Naive thymus-derived CD4-positive, alpha-beta T cell (primary cell): ENCODE measurements at places on chromosomes 1 and 21.

GRCh38 chr21:44397431-44398031 lies 44.1 kb downstream of the TRPM2 start:
- no peak for DNase-seq

GRCh38 chr1:34073028-34073695 lies 91.9 kb downstream of the CSMD2 start:
- no peak for DNase-seq

GRCh38 chr21:32645261-32646182 lies 33.3 kb upstream of the CFAP298 start:
- no peak for DNase-seq

DNA sequence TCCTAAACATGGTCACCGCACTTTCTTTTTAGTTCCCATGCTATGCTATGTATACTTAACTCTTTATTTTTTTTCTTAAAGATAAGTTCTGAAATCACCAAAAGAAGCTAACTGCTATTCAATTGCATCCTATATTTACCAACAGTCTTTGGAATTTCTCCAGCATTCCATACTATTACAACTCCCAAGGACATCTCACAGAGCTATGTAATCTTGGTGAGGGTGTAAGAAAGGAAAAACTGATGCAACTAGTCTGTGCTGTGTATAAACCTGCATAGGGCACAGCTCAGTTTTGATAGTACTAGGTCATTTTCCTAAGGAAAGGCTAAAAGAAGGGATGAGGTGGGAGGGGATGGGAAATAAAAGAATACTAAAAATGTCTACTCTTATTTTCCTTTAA lies 78.0 kb downstream of the PTPN14 start:
- no peak for DNase-seq

- DNase-seq: no peak
These were observed 366.9 kb downstream of the DPYD start for GRCh38 chr1:97553971-97554370.

DNA sequence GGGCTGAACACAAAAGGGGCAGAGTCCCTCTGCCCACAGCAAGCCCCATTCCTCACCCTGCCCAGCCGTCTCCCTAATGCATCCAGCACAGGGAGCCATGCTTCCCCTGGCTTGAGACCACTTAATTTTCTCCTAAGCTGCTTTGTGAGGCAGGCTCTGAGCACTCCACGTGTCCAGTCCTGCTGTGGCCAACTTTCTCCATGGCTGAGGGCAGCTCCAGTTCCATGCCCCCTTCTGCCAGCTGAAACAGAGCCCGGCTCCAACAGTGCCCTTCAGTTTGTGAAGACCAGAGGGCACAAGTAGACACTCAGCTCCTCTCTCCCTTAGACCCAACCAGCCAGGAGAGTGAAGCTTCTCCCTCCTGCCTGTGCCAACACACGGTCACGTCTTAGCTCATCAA lies 33.8 kb downstream of the PLEKHA6 start:
- DNase-seq: no peak

DNA sequence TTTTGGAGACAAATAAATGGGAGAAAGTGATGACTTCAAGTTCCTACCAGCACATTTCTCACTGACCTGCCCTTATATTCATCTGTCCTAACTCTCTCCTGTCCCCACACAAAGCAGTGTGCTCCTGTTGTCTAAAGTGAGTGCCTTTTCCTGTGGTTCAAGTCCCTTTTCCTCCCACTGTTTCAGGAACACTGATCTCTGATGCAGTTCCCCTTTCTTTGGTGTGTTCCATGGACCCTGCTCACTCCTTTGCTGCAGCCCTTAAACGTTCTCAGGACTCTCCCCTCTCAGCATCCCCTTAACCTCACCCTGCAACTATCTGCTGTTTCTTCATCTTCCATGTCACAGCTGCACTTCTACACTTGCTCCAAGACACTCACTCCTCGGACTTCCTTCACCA lies 195.8 kb upstream of the ETV3 start:
- DNase-seq: no peak
